H1 (cell line): ENCODE measurements at places on chromosomes 2 and 18.

GRCh38 chr2:210954386-210954907, 398.0 kb downstream of the CPS1 start:
- no peak for DNase-seq

- DNase-seq, result no peak
Observed at GRCh38 chr18:11027862-11028261, 121.5 kb downstream of the PIEZO2 start.

GRCh38 chr2:28465148-28465885, 30.5 kb upstream of the PLB1 start:
- no peak for DNase-seq

- DNase-seq, result no peak
Observed at GRCh38 chr2:144708626-144709025, 188.7 kb upstream of the ZEB2 start.

- DNase-seq, result no peak
Observed at GRCh38 chr2:215260097-215260677, 51.7 kb upstream of the ATIC start.

GRCh38 chr2:42819160-42819559, 26.8 kb upstream of the HAAO start:
- DNase-seq, result peak; percentile 16

DNA sequence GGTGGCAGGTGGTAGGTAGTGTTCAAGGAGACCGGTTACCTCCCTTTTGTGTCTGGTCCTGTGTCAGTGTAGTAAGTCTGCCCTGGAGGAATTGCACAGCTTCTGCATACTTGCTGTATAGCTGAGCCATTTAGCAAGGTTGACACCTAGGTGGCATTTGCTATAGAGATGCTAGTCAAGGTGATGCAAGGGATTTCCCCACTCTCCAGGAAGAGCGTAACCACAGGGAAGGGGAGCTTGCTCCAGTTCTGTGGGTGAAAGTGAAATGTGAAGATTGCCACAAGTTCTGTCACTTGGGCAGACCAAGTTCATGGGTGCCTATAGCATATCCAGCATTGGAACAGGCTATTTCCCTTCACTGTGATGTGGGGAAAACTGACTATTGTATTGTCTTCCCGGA, 28.1 kb downstream of the NAT8 start:
- DNase-seq, result no peak

GRCh38 chr18:10822456-10822855, 296.6 kb downstream of the NAPG start:
- DNase-seq, result no peak

DNA sequence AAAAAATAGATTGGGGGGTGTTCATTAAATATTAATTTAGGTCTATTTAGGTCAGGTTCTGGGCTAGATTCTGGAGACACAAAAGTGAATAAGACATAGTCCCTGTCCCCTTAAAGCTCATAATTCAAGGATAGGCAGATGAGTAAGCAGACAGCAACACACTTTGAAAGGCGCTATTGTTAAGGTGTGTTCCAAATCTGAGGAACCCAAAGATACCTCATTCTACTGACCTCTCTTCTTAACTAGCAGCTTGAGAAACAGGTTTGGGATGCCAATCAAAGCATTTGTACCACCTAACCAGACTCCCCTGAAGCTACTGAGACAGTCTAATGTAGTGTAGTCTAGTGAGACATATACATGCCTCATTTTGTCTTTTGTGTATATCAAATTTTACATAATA, 34.8 kb downstream of the SEMA4F start:
- DNase-seq, result no peak

- no peak for DNase-seq
Observed at GRCh38 chr2:76406134-76406855, 695.6 kb upstream of the GCFC2 start.

DNA sequence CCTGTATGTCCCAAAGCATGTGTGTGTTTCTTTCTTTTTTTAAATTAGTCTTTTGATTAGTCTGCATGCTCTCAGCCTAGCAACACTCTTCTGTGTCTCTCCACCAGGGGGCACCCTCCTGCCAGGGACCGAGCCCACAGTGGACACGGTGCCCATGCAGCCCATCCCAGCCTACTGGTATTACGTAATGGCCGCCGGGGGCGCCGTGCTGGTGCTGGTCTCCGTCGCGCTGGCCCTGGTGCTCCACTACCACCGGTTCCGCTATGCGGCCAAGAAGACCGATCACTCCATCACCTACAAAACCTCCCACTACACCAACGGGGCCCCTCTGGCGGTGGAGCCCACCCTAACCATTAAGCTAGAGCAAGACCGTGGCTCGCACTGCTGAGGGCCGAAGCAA, 93.8 kb downstream of the NRP2 start:
- DNase-seq, result peak; percentile 96

GRCh38 chr2:105183555-105184323, 57.8 kb upstream of the GPR45 start:
- DNase-seq, result no peak

- DNase-seq, result no peak
Observed at GRCh38 chr2:46801731-46802664, 113.6 kb downstream of the MCFD2 start.

GRCh38 chr18:28905509-28905908, 728.6 kb upstream of the CDH2 start:
- no peak for DNase-seq

GRCh38 chr2:136168720-136169119, 50.8 kb upstream of the CXCR4 start:
- DNase-seq, result peak; percentile 22

GRCh38 chr2:119440873-119441272, 9.2 kb downstream of the TMEM37 start:
- DNase-seq, result no peak

- DNase-seq, result no peak
Observed at GRCh38 chr18:56770873-56771272, 119.7 kb downstream of the WDR7 start.

- DNase-seq, result no peak
Observed at GRCh38 chr2:109201465-109202327, 72.7 kb downstream of the SH3RF3 start.

DNA sequence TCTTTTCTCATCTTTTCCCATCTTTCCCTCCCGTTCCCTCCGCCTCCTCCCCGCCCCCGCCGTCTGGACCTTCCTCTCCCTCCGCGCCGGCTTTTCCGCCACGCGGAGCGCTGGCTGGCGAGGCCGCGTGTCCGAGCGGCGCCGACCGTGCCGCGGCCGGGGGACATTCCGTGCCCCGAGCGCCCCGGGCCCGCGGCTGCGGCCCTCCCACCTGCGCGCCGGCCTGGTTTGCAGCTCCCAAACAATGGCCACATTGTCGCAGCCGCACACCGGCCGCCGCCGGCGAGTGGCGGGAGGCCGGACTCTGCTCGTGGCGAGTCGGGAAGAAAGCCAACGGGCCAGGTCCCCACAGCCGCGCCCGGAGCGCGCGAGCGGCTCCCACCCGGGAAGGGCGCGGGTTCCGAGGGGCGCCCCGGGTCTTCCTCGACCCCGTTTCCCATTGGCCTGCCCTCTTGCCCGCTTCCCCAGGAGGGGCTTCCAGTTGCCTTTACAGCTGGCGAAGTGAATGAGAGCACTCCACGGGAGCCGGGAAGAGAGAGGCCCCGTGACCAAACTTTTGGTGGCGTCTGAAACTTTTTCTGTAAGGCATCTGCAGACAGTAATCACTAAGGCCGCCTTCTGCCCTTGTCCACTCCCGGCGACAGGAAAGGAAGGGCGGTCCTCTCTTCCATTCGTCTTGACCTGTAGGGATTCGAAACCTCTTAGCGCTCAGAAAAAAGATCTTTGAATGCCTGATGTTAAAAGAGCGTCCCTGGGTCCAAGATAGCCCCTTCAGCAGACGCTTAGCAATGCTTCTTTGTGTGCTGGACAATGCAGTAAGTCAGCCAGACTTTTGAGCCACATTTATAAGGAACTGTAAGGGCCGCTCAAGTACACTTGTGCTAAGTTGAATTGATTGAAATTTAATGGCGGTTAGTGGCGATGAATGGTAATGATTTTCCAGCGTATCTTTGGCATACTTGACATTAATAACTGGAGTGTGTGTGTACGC, 6.2 kb downstream of the GLI2 start:
- DNase-seq, result no peak

DNA sequence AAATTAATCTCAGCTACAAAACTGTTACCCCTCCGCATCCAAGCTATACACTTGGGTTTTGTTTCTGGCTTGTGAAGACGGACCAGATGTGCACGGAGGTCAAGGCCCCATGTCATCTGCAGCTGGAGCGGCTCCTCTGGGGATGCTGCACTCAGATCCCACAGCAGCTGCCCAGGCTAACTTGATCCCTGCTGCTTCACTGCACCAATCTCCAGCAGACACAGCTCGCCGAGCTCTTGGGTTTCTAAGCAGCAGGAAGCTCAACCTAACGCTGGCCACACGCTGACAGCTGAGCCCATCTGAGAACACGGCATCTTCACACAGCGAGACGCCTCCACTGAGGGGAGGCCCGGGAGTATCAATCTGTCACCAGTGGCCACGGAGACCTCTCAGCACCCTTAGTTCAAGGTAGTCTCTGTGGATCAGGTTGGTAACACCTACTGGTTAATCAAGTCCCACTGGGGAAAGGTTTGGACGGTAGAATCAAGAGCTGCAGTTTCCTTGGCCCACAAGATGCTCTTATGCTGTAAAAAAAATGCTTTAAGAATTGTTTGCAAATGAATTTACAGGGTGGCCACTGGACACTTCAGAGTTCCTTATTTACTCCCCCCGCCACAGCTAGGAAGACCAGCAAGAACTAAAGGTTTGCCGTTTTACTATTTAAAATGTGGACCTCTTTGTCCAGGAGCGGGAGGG, 67.5 kb downstream of the EMILIN2 start:
- DNase-seq, result no peak

DNA sequence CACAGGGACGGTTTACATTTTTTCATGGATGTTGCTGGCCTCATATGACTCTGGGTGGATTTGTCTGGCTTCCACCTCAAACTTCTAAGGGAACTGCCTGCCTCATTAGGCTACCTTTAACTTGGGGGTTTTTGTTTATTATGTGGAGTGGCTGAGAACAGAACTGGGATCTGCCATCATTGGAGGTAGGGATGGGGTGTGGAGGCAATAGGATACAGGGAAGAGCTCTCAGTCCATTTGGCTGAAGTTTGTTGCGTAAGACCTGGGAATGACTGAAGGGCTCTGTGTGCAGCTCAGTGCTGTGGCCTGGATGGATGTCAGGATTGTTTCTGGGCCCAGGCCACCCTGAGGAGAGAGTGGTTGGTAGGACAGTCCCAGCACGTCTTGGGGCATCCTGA, 31.2 kb downstream of the ASB1 start:
- no peak for DNase-seq

- no peak for DNase-seq
Observed at GRCh38 chr2:174888646-174889271, 116.4 kb downstream of the CHN1 start.

DNA sequence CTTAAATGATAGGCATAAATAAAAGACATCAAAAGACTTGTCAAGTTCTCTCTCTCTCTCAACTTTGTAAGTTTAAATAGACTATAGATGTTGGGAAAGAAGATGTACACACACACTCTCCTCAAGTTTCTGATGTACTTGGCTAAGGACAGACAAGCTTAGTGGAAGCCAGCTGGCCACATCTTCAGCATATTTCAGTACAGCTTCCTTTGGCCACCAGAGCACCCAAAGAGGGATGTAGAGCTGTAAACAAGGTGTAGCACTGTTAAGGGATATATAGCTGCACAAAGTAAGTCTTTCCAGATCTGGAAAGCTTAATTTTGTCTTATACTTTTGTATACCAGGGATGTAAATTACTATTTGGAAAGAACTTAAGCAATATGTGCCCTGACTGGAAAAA, 64.3 kb upstream of the MSTN start:
- no peak for DNase-seq

- no peak for DNase-seq
Observed at GRCh38 chr2:54836477-54836876, 113.0 kb downstream of the EML6 start.

- DNase-seq, result no peak
Observed at GRCh38 chr2:19932928-19933327, 31.1 kb upstream of the TTC32 start.
